ENCODE measurements at places on chromosomes 2 and 18. TPM values are rescaled to one million over a fixed set of nuclear protein-coding genes. Genes with fewer than 3 reads are reported as not detected.

CTDSP1 gene
- 31.6 TPM for total RNA-seq

FIGN gene
- 6.6 TPM for total RNA-seq

UGT1A1 gene
- total RNA-seq, result not detected

GKN1 gene
- total RNA-seq, result not detected

GNLY gene
- 0.55 TPM for total RNA-seq

UGT1A10 gene
- not detected for total RNA-seq

CYTIP gene
- 0.83 TPM for total RNA-seq

TEKT4 gene
- 2.7 TPM for total RNA-seq

EFEMP1 gene
- 197 TPM for total RNA-seq

GRCh38 chr2:49224426-49225010, 70.2 kb upstream of the FSHR start:
- no peaks in the 10 kb centered on the region for H3K4me1 ChIP-seq
- H3K27ac ChIP-seq, result no peak overlapping the region
- no peak overlapping the region for H3K4me3 ChIP-seq
- H3K27me3 ChIP-seq, result no peaks in the 10 kb centered on the region
- DNase-seq, result peak; percentile 28
- H3K36me3 ChIP-seq, result no peaks in the 10 kb centered on the region

DNA sequence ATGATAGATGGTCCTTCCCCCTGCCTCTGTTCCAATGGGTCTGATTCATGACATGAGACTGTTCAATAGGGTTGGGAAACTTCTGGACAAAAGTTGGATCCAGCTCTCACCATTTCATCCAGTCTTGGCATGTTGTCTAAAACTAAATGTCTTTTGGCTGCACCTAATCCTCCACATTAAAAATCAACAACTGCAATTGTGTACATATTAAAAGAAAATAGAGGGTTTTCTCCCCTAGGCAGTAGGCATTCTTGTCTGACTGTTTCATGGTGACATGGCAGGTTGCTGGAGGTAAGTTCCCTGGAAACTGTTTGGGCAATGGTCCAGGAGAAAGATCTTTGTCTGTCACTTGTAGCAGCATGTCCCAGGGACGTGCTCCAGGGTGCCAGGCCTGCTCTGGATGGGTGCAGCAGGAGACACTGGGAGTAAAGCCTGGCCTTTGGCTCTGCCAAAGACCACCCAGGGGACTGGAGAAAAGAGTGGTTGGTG, 135.8 kb downstream of the TCF4 start:
- peaks cover 5% of the 10 kb centered on the region for H3K4me1 ChIP-seq
- H3K4me3 ChIP-seq, result no peak overlapping the region
- H3K36me3 ChIP-seq, result no peaks in the 10 kb centered on the region
- DNase-seq, result peak; percentile 56

GRCh38 chr2:126749537-126749936, 93.6 kb downstream of the GYPC start:
- no peaks in the 10 kb centered on the region for H3K4me1 ChIP-seq
- no peak for DNase-seq
- no peaks in the 10 kb centered on the region for H3K27me3 ChIP-seq
- H3K4me3 ChIP-seq, result no peak overlapping the region
- H3K27ac ChIP-seq, result no peak overlapping the region

DNA sequence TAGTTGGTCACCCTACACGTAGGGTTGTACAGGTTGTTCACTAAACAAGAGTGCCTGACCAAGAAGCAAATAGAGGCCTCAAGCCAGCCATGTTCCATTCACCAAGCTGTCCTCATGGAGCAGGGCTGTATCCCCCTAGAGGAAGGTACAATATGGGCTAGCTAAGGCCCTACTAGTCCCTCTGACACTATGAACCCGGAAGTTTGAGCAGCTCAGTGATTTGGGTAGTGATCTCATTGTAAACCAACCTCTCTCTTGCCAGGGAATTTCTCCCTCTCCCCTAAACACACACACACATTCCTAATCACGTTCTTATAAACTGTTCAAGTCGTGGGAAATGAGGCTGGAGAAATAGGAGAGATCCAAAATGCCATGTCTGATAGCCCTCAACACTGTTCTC, 6.7 kb upstream of the CYS1 start:
- no peak overlapping the region for H3K27ac ChIP-seq
- peaks cover 10% of the 10 kb centered on the region for H3K4me1 ChIP-seq

- no peaks in the 10 kb centered on the region for H3K36me3 ChIP-seq
- DNase-seq, result no peak
- no peak overlapping the region for H3K27ac ChIP-seq
These were observed 120.8 kb downstream of the PLCL1 start for GRCh38 chr2:197925204-197925603.

GRCh38 chr2:69766014-69766413, 24.1 kb downstream of the ANXA4 start:
- DNase-seq, result no peak
- H3K36me3 ChIP-seq, result no peaks in the 10 kb centered on the region
- no peaks in the 10 kb centered on the region for H3K4me1 ChIP-seq

DNA sequence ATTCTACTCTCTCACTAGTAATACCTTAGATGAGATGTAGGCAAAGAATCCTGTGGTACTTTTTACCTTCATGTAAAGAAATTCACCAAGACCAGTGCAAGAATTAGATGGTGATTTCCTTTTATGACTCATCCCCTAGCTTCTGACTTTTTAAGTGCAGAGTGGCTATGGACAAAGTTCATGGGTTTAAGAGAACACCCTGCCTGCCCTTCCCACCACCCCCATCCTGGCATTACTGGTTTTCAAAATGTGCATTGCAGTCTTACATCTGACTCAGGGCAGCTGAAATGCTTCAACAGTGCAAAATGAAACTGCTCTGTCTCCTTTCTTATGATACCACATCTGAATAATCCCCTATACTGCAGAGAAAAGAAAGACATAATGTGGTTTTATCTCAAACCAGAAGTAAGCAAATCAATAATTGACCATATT, 22.6 kb downstream of the MAIP1 start:
- H3K36me3 ChIP-seq, result no peaks in the 10 kb centered on the region
- no peaks in the 10 kb centered on the region for H3K4me1 ChIP-seq
- no peak for DNase-seq
- H3K27ac ChIP-seq, result no peak overlapping the region
- H3K27me3 ChIP-seq, result no peaks in the 10 kb centered on the region
- H3K4me3 ChIP-seq, result no peak overlapping the region

DNA sequence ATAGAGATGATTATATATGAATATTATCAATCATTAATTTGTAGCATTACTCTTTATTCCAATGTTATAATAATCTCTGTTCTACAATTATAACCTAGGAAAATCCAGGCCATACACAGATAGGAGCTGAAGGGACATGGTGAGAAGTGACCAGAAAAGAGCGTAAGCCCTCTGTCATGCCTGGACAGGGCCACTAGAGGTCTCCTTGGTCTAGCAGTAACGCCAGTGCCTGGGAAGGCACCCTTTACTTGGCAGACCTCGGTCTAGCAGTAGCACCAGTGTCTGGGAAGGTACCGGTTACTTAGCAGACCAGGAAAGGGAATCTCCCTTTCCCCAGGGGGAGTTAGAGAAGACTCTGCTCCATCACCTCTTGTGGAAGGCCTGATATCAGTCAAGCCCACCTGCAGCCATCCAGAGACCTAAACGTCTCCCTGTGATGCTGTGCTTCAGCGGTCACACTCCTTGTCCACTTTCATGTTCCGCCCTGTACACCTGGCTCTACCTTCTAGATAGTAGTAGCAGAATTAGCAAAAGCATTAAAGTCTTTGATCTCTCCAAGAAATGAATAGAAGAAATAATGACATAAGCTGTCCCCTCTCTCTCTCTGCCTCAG, 447.5 kb upstream of the FSIP2 start:
- no peaks in the 10 kb centered on the region for H3K4me1 ChIP-seq
- H3K27me3 ChIP-seq, result no peaks in the 10 kb centered on the region
- DNase-seq, result no peak

DNA sequence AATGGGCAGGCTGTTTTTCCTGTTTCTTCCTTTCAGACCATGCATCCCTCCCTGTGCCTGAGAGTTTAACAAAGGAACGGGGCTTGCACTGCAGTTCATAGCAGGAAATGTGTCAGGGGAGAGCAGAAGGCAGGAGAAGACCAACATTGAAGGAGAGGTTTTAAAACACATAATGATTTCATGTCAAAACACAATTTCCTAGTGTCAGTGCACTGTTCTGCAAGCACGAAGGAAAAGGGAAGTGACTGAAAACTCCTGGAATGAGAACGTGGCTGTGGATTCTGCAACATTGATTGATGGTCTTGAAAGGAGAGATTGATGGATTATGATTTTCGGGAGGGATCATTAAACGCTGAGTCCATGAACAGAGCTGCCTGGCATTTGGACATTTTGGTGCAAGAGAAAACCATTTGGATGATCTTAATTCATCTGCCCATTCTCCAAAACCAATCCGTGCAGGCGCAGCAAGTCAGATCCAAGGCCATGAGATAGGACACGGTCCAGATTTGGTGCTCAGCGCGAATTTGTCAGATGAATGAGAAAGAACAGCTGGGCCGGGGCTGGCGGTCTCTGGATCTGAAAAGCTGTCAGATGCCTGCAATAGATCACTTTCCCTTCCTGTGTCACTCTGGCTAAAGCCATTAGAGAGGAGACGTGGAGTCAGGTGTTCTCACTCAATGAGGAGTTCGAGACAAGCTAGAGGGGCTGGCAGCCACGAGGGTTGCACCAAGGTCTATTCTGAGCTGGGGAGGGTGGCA, 38.4 kb downstream of the C1QL2 start:
- H3K27ac ChIP-seq, result no peak overlapping the region
- H3K4me3 ChIP-seq, result no peak overlapping the region
- no peaks in the 10 kb centered on the region for H3K36me3 ChIP-seq
- peaks cover 6% of the 10 kb centered on the region for H3K27me3 ChIP-seq
- no peak for DNase-seq

DNA sequence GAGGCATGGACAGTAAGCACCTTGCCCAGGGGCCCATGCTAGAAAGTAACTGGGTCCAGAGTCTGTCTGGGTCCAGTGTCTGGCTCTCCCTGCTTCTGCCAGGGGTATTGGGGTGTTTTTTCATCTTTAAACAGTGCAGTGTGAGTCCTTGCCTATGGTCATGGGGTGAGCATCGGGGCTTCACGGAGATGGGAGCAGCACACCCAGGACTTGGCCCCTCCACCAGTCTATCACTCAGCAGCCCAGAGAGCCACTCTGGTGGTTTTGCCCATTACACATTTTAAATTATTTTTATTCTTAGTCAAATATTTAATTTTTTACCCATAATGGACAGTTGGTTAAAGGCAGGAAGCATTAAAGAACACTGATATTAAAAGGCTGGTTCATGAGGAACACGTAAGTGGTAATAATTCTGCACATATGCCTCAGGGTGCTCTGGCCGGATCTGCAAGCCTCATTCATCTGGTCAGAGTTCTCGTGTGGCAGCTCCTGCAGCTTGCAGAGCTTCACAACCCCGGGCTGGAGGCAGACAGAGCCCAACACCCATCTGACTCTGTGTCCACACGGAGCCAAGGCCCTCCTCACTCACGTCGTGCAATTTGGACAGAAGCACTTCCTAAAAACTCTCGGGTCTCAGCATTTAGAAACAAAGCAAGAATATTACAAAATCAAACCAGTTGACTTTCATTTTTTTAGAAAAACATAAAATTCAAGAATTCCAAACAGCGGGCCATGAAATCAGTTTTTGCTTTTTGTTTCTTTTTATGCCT, 204.1 kb downstream of the CTIF start:
- peak; percentile 57 for DNase-seq
- H3K36me3 ChIP-seq, result peaks cover 3% of the 10 kb centered on the region
- no peak overlapping the region for H3K4me3 ChIP-seq
- peaks cover 27% of the 10 kb centered on the region for H3K4me1 ChIP-seq

DNA sequence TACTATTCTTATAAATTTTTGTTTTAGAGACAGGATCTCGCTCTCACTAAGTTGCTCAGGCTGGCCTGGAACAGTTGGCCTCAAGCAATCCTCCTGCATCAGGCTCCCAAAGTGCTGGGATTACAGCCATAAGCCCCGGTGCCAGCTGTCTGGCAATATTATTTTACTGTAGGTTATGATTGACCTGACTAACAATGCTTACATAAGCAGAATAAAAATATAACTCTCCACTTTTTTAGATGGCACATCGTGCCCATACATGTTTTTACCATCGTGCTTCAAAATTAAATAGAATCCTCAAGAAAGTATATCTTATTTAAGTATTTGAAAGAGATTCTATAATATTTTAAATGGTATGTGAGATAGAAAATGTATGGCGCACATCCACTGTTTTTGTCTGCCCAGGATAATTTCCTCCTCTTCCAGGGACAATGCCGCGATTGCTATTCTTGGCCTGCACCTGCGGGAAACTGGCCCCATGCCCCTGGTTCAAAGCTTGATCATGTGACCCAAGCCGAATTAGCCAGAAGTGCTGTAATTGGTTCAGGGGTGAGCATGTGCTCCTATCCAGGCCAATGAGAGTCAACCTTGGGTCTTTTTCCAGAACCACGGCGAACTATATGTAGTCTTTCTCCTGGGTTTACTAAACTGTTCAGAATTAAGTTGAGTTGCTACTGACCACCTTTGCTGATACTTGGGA, 38.3 kb upstream of the GREB1L start:
- no peaks in the 10 kb centered on the region for H3K36me3 ChIP-seq
- no peak overlapping the region for H3K4me3 ChIP-seq
- DNase-seq, result no peak
- no peaks in the 10 kb centered on the region for H3K4me1 ChIP-seq
- H3K27ac ChIP-seq, result no peak overlapping the region
- no peaks in the 10 kb centered on the region for H3K27me3 ChIP-seq

- H3K4me1 ChIP-seq, result peaks cover 24% of the 10 kb centered on the region
- no peaks in the 10 kb centered on the region for H3K36me3 ChIP-seq
- H3K4me3 ChIP-seq, result peak overlapping the region; percentile 40
- H3K27ac ChIP-seq, result no peak overlapping the region
- H3K27me3 ChIP-seq, result peaks cover 58% of the 10 kb centered on the region
These were observed 657 bp downstream of the ATP8B1 start for GRCh38 chr18:57802213-57803102.

- H3K27me3 ChIP-seq, result no peaks in the 10 kb centered on the region
- H3K36me3 ChIP-seq, result no peaks in the 10 kb centered on the region
These were observed 2.6 kb upstream of the PTPN2 start for GRCh38 chr18:12886498-12887126.

DNA sequence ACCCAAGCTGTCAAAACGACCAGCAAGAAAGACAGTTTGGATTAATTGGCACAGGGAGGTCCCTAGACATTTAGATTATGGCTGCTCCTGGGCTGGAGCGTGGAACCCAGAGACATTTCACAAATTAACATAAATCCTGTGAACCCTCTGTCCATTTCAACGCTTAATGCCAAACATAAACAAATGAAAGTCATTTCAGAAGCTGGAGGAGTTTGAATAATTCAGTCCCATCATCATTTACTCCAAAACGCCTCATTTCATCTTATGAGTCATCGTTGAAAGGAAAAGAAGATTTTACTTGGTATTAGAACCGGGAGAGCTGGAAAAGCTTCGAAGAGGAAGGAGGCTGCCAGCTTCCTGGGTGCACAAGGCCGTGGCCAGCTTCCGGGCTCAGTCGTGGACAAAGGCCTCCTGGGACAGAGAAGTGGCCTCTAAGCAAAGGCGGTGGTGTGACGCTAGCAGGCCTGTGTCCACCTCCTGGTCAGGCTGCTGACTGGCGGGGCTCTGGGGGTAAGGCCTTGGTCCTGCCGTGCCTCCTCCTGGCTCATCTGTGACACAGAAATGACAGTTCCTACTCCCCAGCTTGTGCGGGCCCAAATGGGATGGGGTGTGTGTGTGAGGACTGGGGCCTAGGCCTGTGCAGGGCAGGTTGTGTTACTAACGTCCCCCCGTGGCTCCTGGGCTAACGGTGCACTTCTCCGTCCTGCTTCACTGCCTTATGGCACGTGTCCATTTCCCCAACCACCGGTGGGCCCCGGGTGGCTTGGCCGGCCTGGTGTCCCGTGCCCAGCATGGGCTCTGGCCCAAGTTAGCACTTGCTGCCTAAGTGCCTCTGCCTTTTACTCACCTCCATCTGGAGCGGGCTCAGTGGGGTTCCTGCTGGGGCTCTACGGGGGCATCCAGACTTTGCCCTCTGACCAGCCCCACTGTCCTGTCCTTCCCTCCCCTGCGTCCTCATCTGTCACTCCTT, 71.6 kb downstream of the RRM2 start:
- no peak overlapping the region for H3K27ac ChIP-seq
- H3K27me3 ChIP-seq, result no peaks in the 10 kb centered on the region
- H3K4me1 ChIP-seq, result peaks cover 36% of the 10 kb centered on the region
- peaks cover 14% of the 10 kb centered on the region for H3K36me3 ChIP-seq

Measured in spinal cord (tissue), 10 donors.